ENCODE measurements at places on chromosomes 6 and 20. TPM values are rescaled to one million over a fixed set of nuclear protein-coding genes. Genes with fewer than 3 reads are reported as not detected.
A peak's percentile ranks its signal among the peaks of the same experiment; 100 is the strongest.

GRCh38 chr6:52547647-52548352 lies 29.1 kb downstream of the TRAM2 start:
- DNase-seq: no peak

DNA sequence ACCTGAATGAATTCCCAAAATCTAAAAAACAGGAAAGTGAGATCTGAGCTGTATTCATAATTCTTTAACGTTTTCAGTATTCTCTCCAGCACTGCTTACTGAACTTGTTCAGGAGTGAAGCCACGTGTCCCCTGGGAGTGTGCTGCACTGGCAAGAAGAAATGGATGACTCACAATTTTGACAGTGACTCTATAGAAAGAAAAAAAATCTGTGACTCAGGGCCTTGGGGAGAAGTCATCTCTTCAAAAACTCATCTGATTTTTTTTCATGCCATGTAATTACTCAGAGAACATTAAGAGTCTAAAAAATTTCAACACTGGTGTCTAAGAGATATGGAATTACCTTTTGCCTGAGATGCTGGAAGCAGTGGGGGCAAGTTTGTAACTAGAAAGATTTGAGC lies 39.7 kb downstream of the ANKEF1 start:
- no peak for DNase-seq

- no peak for DNase-seq
Observed at GRCh38 chr6:19032591-19033295, 645.6 kb downstream of the RNF144B start.

DNA sequence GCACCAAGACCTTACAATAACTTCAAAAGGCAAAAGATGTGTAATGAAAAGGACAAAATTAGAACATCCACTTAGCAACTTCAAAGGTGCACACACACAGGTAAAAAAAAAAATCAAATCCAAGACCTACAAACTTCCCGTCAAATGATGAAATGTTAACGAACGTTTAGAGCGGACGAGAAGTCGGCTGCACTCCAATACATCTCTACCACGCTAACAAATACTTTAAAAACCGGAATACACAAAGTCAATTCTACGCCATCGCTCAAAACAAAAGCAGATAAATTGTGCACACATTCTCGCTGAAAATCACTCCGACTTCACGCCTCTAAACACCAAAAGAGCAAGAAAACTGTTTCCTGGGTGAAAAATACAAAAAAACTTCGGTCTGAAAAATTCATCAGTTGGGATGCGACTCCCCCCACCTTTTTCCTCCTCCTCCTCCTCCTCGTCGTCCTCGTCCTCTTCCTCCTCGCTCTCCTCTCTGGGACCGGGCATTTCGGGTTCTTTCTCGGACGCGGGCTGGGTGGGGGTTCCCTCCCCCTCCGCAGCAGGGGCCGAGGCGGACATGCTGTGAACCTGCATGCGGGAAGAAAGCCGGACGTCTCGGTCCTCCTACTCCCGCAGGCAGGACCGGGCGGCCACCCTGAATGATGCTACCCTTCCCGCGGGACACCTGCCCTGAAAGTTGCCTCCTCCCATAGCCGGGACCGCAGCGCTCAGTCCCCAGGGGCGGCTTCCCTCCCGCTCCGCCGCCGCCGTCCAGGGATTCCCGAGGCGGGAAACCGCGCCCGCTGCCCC lies 712 bp downstream of the DEK start:
- DNase-seq: peak; percentile 19

- no peak for DNase-seq
Observed at GRCh38 chr20:57810511-57811373, 100.9 kb upstream of the PMEPA1 start.

- DNase-seq: no peak
Observed at GRCh38 chr6:9523462-9523861, 891.4 kb downstream of the TFAP2A start.

The SOX12 gene
- 7.3 TPM for total RNA-seq

The WDR46 gene
- total RNA-seq: 43.2 TPM

The IYD gene
- not detected for total RNA-seq

The NFS1 gene
- 31.2 TPM for total RNA-seq

The GHRH gene
- not detected for total RNA-seq

The SLC17A1 gene
- total RNA-seq: 0.16 TPM

Data from T-cell (primary cell).